Activated CD4-positive, alpha-beta T cell treated with anti-CD3 and anti-CD28 coated beads, Interleukin-2, amount 10 ng/mL, durations not matched to agents 24 days and 14 days (primary cell): ENCODE measurements at places on chromosomes 16 and 17. TPM values are rescaled to one million over a fixed set of nuclear protein-coding genes. Genes with fewer than 3 reads are reported as not detected.

KRT36 gene
- total RNA-seq: not detected in 2 replicates

ITGAL gene
- 264 and 267 TPM in 2 replicates for total RNA-seq

PIMREG gene
- 4.6 and 6.4 TPM in 2 replicates for total RNA-seq

SLC16A13 gene
- total RNA-seq: 12.4 and 13.5 TPM in 2 replicates
